ENCODE measurements at places on chromosomes 5 and 9.

DNA sequence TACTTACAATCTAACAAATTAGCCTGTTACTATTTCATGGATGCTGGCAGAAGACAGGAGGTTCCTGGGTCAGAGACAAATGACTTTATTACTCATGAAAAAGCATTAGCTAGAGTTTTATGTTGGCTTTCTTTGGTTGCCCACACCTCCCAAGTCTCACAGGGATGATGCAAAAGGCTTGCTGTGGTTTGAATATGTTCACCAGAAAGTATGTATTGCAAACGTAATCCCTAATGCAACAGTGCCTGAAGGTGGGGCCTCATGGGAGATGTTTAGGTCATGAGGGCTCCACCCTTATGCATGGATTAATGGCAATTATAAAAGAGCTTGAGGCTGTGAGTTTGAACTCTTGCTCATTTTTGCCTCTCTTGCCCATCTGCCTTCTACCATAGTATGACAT lies 28.5 kb downstream of the DPYSL3 start:
- no peak for DNase-seq

DNA sequence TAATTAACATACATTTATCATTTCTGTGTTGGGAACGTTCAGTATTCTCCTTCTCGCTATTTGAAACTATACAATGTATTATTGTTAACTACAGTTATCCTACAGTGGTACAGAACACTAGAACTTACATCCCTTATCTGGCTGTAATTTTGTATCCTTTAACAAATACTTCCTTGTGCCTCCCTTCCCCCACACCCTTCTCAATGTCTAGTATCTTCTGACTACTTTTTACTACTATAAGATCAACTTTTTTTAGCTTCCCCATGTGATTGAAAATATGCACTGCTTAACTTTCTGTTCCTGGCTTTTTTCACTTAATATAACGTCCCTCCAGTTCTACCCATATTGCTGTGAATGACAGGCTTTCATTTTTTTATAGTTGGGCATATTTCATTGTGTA lies 253.5 kb downstream of the RAB3C start:
- no peak for DNase-seq

GRCh38 chr9:107562798-107563197 lies 73.2 kb upstream of the KLF4 start:
- DNase-seq, result no peak

GRCh38 chr5:161064297-161064696 lies 212.3 kb upstream of the ATP10B start:
- no peak for DNase-seq

All from GM12864 (cell line).